ENCODE measurements at places on chromosomes 16 and 17. TPM values are rescaled to one million over a fixed set of nuclear protein-coding genes. Genes with fewer than 3 reads are reported as not detected.

Gene RAC3
- 4.4 TPM for total RNA-seq

Gene NR1D1
- total RNA-seq = 0.77 TPM

Gene PRR35
- not detected for total RNA-seq

Gene RHBDF1
- 31.4 TPM for total RNA-seq

Gene FBXL16
- total RNA-seq = under 0.01 TPM

Gene MNT
- total RNA-seq = 5.8 TPM

Gene ZNF597
- total RNA-seq = 2.7 TPM

Gene MRPL38
- 28.2 TPM for total RNA-seq

Gene CPNE7
- total RNA-seq = 11.3 TPM

Gene CLCN7
- total RNA-seq = 80.9 TPM

Gene MRPS7
- total RNA-seq = 76.9 TPM
